Right forelimb (tissue), 1 donor: ENCODE measurements at places on chromosomes 12 and 14.

GRCh38 chr14:53035336-53036210 lies 84.7 kb upstream of the FERMT2 start:
- no peak for DNase-seq

DNA sequence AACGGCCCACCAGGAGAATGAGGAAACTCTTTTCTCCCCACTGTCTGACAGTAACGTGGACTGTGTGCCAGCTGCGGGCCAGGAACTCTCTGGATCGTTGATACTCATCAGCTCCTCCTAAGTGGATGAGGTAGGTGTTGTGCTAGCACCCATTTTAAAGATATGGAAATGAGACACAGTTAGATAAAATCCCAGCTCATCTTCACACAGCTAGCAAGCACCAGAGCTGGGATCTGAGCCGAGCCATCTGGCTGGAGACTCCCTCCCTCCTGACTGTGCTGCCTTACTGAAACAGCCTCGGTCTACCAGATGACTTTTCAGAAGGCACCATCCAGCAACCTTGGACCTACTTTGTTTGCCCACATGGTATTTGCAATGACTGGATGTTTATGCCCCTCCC lies 49.2 kb downstream of the TMEM132D start:
- DNase-seq, result no peak

GRCh38 chr14:22819151-22819988 lies 4.1 kb upstream of the SLC7A7 start:
- no peak for DNase-seq

GRCh38 chr14:83470466-83470865 lies 1936.8 kb upstream of the SEL1L start:
- DNase-seq, result no peak

- no peak for DNase-seq
Observed at GRCh38 chr12:122158700-122159285, 15.2 kb downstream of the IL31 start.

DNA sequence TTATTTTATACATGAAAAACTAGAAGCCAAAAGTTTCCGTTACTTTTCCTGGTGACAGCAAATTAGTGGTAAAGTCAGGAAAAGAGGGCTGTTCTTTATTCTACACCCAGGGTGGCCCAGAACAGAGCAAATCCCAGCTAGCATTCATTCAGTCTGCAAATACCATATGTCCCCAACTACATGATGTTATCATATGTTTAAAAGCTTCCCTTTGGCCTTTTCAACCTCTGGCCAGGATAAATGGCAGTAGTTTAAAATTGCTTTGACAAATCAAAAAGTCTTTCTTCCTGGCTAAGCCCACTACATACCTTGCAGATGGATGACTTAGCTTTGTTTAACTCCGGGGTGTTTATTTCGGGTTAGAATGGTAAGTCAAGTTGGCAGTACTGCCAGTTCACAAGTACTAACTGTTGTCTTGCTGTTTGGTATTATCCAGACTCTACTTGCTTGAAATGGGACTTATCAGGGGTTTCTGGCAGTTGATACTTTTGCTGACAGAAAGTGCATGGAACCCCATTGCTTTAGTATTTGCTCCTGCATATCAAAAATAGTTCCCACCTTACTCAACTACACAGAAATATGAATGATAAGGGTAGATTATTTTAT lies 69.7 kb downstream of the PKP2 start:
- no peak for DNase-seq

DNA sequence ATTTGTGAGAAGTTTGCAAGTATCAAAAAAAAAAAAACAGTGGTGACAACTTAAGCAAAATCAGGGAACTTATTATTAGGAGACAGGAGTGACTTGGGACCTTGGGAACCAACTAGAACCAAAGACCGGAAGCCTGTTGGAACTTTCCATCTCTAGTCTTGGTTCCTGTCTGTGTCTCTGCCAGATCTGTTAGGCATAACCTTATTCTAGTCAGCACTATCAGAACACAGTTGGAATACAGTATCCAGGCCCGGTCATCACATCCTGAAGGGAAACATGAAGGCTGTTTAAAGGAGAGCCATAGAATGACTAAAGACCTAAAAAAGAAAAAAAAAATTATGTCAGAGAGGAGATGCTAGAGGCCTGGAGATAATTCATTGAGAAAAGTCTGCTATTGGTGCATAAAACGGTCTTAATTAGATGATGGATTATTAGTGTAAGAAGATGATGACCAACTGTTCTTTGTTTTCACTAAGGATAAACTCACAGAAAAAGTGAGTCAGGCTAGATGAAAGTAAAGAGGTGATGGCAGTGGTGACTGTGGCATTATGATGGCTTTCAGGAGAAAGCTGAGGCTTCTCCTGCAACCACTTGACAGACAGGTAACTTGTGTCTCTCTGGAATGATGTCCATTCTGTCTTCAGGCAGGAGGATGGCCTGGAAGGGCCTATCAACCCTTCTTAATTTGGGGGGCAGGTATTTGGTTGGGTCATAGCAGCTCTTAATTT lies 28.2 kb downstream of the DACT1 start:
- DNase-seq, result no peak

DNA sequence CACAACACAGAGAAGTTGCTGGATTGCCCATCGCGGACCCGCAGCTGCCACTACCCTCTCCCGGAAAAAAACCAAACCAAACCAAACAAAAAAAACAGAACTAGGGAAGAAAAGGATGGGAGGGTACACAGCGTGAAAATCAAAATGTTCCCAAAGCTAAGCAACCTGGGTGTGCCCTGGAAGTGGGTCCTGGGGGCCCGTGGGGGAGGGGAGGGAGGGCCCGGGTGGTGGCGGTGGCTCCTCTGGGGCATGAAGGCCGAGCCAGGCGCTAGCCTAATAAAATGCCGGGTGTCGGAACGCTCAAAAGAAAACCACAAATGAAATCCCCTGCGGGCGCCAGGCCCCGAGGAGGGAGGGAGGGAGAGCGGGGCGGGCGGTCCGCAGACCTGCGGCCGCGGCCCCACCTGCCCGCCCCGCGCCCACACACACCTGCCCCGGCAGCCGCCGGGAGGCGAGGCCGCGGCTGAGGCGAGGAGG lies 787 bp downstream of the HECTD4 start:
- DNase-seq, result no peak

GRCh38 chr12:95803817-95804216 lies 13.3 kb upstream of the NTN4 start:
- no peak for DNase-seq

- DNase-seq, result no peak
Observed at GRCh38 chr12:132140918-132141841, 2.9 kb downstream of the DDX51 start.
